ENCODE measurements at places on chromosomes 2 and 18. TPM values are rescaled to one million over a fixed set of nuclear protein-coding genes. Genes with fewer than 3 reads are reported as not detected.
A peak's percentile ranks its signal among the peaks of the same experiment; 100 is the strongest.

GRCh38 chr2:120013597-120014223 is 833 bp downstream of the EPB41L5 start:
- no peaks in the 10 kb centered on the region for H3K27me3 ChIP-seq
- H3K4me1 ChIP-seq, result peaks cover 5% of the 10 kb centered on the region
- peak overlapping the region; percentile 98 for H3K4me3 ChIP-seq
- peak overlapping the region; percentile 82 for H3K27ac ChIP-seq

DNA sequence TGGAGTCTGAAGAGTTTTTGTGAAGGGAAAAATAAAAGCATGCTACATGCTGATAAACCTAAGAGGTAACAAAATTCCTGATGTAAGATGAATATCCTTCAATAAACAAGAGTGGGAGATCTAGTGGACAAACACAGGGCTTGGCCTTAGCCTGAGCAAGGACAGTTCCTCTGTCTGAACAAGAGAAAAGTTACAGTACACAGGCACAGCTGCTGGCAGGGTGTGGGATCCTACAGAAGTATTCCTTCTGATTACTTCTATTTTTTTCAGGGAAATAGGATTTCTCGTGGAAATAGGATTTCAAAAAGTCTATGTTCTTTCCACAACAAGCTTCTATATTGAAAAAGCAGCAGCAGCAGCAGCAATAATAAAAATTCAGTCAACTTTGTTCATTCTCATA is 54.1 kb downstream of the NBAS start:
- no peaks in the 10 kb centered on the region for H3K4me1 ChIP-seq
- H3K27ac ChIP-seq, result no peak overlapping the region
- H3K4me3 ChIP-seq, result no peak overlapping the region
- H3K36me3 ChIP-seq, result peaks cover 2% of the 10 kb centered on the region
- H3K27me3 ChIP-seq, result no peaks in the 10 kb centered on the region
- DNase-seq, result no peak

The ANKAR gene
- total RNA-seq, result 14.9 TPM

The ZNF142 gene
- 27.0 TPM for total RNA-seq

DNA sequence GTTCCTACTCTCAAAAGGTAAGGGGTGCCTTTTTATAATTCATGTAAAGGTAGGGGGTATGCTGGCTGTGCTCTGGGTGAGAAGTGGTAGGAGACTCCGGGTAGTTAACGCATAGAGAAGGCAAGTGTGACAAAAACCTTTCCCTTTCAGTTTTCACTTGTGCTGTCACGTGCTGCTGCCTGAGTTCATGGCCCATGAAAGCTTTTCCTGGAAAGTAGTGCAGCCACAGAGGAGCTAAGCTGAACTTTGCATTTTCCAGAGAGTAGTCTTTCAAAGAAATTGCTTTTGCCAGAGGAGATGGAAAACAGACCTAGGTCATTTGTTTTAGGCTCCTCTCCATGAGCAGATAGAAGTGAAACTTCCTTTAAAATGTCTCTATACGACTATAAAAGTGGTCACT is 44.7 kb downstream of the THSD7B start:
- H3K27ac ChIP-seq, result no peak overlapping the region
- H3K36me3 ChIP-seq, result no peaks in the 10 kb centered on the region
- DNase-seq, result no peak
- H3K4me1 ChIP-seq, result no peaks in the 10 kb centered on the region

- H3K36me3 ChIP-seq, result no peaks in the 10 kb centered on the region
- DNase-seq, result no peak
- no peak overlapping the region for H3K27ac ChIP-seq
- no peaks in the 10 kb centered on the region for H3K27me3 ChIP-seq
- H3K4me3 ChIP-seq, result no peak overlapping the region
Observed at GRCh38 chr2:13607139-13607538, 890.4 kb downstream of the TRIB2 start.

The FAM110C gene
- 0.66 TPM for total RNA-seq

- DNase-seq, result no peak
- no peak overlapping the region for H3K4me3 ChIP-seq
- H3K36me3 ChIP-seq, result no peaks in the 10 kb centered on the region
- no peaks in the 10 kb centered on the region for H3K4me1 ChIP-seq
- no peak overlapping the region for H3K27ac ChIP-seq
Observed at GRCh38 chr18:51988277-51988676, 351.7 kb upstream of the DCC start.
